ENCODE measurements at places on chromosomes 2 and 18.

DNA sequence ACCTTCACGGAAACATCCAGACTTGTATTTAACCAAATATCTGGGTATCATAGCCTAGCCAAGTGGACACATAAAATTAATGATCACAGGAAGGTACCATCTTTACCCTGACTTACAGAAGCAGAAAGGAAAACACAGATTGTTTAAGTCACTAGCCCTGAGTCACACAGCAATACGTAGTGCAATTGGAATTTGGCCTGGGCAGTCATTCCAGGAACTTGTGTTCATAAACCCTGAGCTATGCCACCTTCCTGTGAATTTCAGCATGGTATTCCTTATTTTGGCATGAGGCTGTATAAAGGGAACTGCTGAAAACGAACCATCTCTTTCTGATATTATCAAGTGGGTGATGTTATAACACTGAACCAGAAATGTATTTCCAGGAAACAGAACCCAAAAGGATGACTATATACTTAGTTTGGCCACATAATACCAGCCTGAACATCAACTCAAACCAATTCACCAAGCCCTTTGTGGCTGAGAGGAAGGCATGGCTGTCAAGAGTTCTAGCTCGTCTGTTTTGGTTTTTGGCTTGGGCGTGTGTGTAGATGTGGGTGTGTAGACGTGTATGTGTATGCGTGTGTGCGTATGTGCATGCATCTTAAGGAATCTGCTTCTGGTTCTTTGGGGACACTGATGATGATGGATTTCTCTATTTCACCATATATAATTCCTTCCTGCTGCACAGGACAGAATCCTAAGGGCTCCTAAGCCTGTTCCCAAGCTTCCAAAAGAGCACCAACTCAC lies 533.4 kb upstream of the ID2 start:
- DNase-seq, result no peak

- DNase-seq, result no peak
Observed at GRCh38 chr2:215826838-215827441, 186.4 kb downstream of the MREG start.

- DNase-seq, result no peak
Observed at GRCh38 chr18:59024829-59025228, 114.9 kb upstream of the SEC11C start.

GRCh38 chr2:72138011-72138881 lies 9.4 kb downstream of the CYP26B1 start:
- no peak for DNase-seq

- DNase-seq, result no peak
Observed at GRCh38 chr2:165757906-165758675, 36.0 kb downstream of the GALNT3 start.

GRCh38 chr18:23143016-23143814 lies 7.9 kb downstream of the CABLES1 start:
- no peak for DNase-seq

- no peak for DNase-seq
Observed at GRCh38 chr2:118557791-118558190, 289.7 kb downstream of the EN1 start.

Data from T-helper 22 cell (primary cell).